ENCODE measurements at places on chromosomes 1 and 21.

DNA sequence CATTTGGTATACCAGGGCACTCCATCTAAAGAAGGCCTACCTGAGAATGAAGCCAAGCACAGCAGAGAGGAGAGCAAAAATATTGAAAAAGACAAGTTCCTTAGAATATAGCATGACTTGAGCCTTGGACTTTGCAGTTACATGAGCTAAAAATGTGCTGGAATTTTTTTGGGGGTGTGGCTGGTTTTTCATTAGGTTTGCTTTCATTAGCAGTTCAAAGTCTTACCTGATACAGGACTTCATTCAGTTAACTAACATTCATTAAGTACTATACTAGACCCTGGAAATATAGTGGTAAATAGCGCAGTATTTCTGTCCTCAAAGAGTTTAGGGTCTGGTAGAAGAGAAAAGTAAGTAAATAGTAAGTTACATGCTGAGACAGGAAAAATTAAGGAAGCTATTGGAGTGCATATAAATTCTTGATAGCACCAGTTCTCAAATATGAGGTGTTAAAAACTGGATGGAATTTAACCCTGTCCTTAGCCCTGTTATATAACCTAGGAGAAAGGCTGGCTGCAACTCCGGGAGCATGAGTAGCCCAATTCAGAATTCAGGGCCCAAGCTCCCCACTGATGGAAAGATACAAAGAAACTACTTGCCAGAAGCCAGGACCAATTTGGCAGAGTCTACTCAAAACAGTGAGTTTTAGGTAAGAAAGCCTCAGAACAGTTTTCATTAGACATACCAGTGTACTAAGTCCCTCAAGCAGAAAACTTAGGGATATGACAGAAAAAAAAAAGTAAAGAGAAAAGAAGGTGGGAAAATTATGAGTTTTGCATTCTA lies 3.1 kb upstream of the DOCK7 start:
- no peak for DNase-seq

DNA sequence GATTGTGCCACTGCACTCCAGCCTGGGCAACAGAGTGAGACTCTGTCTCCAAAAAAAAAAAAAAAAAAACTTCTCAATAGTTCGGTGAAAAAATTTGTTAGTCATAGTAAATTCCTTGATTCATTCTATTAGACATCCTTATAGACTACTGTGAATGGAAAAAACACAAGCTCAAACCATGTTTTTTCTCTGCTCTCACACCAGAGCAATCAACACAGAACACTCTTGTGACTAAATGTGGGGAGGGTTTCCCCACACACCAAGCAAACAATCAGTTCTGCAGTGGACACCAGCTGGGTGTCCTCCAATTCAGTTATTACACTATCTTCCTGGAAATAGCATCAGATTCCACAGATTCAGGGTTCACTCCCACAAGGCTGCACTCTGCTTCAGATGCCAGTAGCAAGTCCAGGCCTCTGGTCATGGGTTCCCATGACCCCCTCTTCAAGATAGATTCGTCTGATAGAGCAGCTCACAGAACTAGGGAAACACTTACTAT lies 69.1 kb upstream of the TEKT2 start:
- no peak for DNase-seq

DNA sequence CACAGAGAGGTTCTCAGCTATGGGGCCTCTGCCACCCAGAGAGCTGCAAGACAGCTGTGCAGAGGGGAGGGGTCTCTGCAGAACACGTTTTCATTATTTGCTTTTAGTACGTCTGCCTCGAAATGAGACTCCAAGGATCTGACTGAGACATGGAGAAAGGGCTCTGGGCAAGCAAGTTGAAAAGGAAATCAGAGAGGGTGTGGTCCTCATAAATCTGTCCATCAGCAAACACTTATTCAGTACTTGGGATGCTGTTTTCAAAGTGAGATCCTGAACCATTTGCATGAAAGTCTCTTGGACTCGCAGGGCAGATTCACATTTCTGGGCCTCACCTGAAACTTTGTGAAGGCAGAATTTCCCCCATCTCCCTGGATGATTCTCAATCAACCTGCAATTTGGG lies 197.4 kb upstream of the GALNT2 start:
- no peak for DNase-seq

GRCh38 chr1:52707927-52708655 lies 9.9 kb upstream of the COA7 start:
- DNase-seq = no peak

DNA sequence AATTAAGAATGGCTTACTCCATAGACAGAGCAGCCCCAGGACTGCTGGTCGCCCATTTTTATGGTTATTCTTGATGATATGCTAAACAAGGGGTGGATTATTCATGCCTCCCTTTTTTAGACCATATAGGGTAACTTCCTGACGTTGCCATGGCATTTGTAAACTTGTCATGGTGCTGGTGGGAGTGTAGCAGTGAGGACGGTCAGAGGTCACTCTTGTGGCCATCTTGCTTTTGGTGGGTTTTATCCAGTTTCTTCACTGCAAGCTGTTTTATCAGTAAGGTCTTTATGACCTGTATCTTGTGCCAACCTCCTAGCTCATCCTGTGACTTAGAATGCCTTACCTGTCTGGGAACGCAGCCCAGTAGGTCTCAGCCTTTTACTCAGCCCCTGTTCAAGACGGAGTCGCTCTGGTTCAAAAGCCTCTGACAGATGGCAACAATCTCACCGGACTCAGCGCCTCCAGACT lies 5.2 kb upstream of the AGPAT3 start:
- DNase-seq = no peak

- DNase-seq = no peak
These were observed 60.5 kb downstream of the GLIS1 start for GRCh38 chr1:53678507-53678906.

- DNase-seq = no peak
These were observed 114.4 kb downstream of the CAMTA1 start for GRCh38 chr1:6899621-6900020.

GRCh38 chr1:154857022-154857421 lies 13.1 kb downstream of the KCNN3 start:
- DNase-seq = no peak

DNA sequence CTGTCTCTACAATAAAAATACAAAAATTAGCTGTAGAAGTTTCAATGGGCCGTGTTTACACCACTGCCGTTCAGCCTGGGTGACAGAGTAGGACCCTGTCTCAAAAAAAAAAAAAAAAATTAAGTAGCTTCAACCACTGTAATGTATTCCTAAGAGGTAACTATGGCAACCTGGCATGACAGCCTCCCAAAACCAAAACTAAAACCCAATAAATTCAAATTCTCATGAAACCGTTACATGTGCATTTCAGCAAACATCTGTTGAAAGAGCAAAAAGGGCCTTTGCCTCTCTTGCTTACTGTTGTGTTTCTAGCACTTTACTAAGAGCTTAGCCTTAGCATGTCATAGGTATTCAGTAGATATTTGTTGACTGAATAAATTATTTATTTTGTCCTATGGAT lies 33.5 kb downstream of the ODR4 start:
- no peak for DNase-seq

DNA sequence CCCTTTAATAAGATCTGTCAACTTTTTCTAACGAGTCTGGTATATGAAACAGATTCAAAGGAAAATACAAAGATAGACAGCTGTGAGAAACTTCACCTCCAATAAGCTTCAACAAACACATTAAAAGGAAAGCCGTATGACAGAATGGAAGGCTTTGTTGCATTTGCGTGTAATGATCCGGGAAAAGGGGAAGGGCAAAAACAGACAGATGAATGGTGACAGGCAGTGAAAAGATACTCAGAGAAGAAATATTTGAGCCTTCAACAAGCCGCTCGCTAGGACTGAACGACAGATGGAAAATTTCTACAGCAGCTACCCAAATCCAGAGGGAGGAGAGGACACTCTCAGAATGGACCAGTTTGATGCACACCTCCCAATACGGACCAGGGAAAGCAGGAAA lies 14.9 kb downstream of the COPA start:
- DNase-seq = no peak

DNA sequence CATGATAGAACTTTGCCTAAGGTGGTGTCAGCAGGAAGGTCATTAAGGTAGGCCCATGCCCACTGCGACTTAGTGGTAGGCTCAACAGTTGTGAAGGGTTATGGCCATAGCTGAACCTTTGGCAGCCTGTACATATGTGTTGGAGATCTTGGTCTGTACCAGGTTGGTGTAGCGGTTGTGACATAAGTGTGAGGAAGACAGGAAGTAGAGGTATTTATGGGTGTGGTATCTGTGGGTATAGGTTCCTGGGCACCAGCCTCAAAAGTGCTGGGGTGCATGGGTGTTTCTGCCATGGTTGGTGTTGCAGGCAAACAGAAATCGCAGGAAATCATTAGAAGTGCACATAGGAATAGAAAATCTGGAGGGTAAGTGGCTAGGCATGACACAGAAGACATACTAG lies 18.6 kb upstream of the LRIF1 start:
- DNase-seq = no peak

GRCh38 chr1:182677397-182678098 lies 6.8 kb downstream of the RGS8 start:
- DNase-seq = no peak

DNA sequence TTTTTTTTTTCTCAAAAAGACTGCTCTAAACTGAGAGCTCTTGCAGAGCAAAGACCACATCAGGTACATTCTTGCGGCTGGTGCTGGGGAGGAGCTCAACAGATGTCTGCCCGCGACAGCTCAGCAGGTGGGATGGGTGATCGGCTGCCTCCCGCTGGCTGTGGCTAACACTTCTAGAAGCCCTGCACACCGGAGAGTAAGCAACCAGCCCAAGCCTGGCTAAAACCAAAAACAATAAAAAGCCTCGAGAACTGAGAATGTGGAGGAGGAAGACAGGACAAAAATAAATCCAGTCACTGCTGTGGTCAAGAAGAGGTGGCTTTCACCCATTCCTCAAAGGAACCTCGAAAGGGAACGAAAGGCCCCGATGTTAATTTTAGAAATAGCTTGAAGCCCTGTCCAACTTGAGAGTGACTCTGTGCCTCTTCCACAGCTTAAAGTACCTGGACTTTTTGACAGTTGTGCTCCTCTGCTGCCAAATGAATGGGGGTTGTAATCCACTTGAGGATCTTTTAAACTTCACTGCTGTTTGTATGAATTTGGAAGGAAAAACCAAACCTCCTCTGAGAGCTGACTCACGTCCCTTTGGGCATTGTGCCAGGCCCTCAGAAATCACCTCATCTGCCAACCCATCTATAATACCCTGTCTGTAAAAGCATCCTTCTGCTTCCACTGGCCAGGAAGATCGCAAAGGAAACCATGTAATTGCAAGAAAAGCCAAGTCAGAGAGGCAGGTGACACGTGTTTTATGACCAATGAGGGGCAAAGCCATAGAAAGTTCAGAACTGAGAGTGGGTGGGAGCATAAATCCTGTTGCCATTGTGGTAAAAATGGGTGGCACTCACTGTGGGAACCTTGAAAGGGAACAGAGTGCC lies 78.6 kb downstream of the KCNN3 start:
- no peak for DNase-seq

- no peak for DNase-seq
These were observed 520 bp downstream of the TMEM201 start for GRCh38 chr1:9589144-9589718.

GRCh38 chr1:179996099-179996498 lies 41.5 kb downstream of the CEP350 start:
- DNase-seq = no peak

- no peak for DNase-seq
These were observed 2.8 kb upstream of the ZSCAN20 start for GRCh38 chr1:33469691-33470090.

DNA sequence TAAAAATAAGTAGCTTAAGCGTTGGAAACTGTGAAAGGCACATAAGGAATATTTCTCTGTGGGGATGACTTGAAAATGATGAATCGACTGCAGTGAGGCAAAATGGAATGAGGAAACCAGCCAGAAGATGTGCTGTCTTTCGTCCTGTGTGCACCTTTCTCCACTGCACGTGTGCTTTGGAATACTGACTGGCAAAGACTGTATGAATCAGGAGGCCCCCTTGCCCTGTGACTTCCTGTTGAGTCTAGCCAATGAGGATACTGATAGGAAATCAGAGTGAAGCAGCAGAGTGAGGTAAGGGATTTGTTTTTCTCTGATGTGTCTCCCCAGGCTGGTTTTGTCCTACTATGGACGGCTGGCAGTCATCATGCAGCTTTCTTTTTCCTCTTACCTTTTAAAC lies 118.2 kb upstream of the ADGRL4 start:
- no peak for DNase-seq

GRCh38 chr1:201022493-201022819 lies 1.1 kb downstream of the KIF21B start:
- DNase-seq = no peak

DNA sequence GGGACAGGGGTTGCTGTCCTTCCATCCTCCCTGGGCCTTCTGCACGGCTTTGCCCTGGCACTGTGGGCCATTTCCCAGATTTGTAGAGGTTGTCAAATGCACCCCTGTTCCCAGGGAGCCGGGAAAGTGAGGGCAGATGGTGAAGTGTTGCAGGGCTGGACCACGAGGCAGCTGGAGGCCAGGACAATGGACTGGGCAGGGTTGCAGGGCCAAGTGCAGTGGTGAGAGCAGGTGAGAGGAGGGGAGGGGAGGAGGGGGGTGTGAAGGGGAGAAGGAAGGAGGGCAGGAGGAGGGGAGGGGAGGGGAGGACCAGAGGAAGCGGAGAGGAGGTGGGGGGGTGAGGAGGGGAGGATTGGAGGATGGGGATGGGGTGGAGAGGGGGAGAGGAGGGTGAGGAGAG lies 443.9 kb downstream of the CAMTA1 start:
- DNase-seq = no peak

- no peak for DNase-seq
These were observed 194.6 kb downstream of the SLC45A1 start for GRCh38 chr1:8512504-8512903.

DNA sequence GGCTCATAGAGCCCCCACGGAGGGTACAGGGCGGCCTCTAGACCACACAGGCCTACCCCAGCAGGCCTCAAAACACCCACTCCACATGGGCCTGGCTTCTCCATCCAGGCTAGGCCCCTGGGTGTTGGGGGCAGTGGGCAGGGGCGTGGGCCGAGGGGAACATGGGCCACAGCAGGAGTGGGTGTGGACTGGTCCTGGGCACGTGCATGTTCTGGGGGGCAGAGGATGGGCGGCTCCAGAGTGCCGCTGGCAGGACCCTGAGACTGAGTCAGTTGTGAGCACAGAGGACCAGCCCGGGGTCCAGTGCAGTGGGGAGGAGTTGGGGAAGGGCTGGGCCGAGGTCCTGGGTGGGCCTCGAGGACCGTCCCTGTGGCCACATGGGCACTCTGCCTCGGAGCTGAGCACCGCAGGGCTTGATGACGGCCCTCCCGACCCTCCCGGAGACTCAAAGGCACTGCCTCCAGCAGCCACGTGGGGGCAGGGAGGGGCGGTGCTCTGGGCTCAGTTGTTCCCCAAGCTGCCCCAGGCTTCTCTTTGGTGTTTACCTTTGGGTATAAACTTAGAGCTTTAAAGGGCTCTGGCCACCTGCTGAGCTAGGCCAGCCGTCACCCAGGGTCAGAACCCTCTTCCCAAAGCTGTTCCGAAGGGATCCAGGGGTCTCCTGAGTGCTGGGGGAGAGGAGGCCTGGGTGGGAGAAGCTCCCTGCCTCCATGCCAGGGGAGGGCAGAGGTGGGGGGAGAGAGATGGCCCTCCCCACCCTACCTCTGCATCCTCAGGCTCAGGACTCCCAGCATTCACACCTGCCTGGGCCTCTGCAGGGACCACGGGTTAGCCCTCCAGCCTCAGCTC lies 79.9 kb downstream of the MORN1 start:
- DNase-seq = no peak

- DNase-seq = no peak
These were observed 46.9 kb downstream of the SLC45A1 start for GRCh38 chr1:8364528-8365442.

Data from amygdala (tissue), 56 donors.